ENCODE measurements at places on chromosomes 16 and 17. TPM values are rescaled to one million over a fixed set of nuclear protein-coding genes. Genes with fewer than 3 reads are reported as not detected.

GRCh38 chr17:299546-299945 is 53.1 kb downstream of the RPH3AL start:
- H3K36me3 ChIP-seq, result no peaks in the 10 kb centered on the region
- no peaks in the 10 kb centered on the region for H3K4me1 ChIP-seq
- no peak for DNase-seq
- no peak overlapping the region for H3K4me3 ChIP-seq
- no peak overlapping the region for H3K27ac ChIP-seq
- no peaks in the 10 kb centered on the region for H3K27me3 ChIP-seq

GRCh38 chr17:7843257-7843535 is 9.2 kb downstream of the KDM6B start:
- H3K27ac ChIP-seq, result peak overlapping the region; percentile 99
- peak overlapping the region; percentile 89 for H3K4me3 ChIP-seq
- peaks cover 31% of the 10 kb centered on the region for H3K36me3 ChIP-seq

DNA sequence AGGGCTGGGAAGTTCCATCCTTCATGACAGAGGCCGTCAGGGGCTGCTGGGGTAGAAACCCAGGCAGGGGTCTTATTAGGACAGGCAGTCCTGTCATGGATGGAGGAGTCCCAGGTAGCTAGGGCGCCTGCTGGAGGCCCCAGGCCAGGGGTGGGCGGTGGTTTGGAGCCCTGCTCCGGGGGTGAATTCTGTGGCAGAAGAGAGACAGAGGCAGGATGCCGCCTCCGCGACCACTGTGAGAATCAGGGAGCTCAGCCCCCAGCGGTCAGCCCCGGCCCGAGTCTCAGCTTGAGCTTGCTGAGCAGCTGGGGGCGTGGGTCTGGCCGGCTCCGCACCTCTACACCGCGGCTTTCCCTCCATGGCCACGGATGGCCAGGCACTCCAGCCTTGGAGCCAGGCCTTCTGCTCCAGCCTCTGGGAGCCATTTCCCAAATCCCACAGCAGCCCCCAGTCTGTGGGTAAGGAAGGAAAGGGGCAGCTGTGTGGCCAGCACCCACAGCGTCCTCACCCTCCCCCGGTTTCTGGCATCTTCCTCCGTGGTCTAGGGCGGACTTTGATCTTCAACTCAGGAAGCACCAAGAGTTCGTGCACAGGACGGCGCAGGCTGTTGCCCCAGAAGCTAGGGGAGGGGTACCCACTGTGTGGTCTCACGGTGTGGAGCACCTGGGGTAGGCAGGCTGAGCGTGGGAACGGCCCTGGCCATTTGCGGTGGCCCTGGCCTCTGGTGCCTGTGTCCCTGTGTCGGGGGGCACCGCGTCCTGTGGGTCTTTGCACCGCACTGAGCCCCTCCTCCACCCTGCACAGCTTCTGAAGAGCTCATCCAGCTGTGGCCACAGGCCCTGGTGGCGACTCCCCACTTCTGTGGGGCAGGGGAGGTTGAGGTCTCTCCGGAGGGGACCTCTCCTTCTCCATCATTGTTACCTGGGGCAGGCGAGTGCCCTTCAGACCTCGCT is 14.1 kb downstream of the CD7 start:
- no peak for DNase-seq
- H3K4me3 ChIP-seq, result no peak overlapping the region
- H3K4me1 ChIP-seq, result peaks cover 17% of the 10 kb centered on the region
- no peaks in the 10 kb centered on the region for H3K36me3 ChIP-seq
- no peaks in the 10 kb centered on the region for H3K27me3 ChIP-seq

GRCh38 chr16:71367241-71367976 is 8.9 kb downstream of the CALB2 start:
- H3K4me3 ChIP-seq, result no peak overlapping the region
- no peak for DNase-seq
- no peaks in the 10 kb centered on the region for H3K27me3 ChIP-seq
- no peaks in the 10 kb centered on the region for H3K4me1 ChIP-seq
- H3K27ac ChIP-seq, result no peak overlapping the region
- no peaks in the 10 kb centered on the region for H3K36me3 ChIP-seq

DNA sequence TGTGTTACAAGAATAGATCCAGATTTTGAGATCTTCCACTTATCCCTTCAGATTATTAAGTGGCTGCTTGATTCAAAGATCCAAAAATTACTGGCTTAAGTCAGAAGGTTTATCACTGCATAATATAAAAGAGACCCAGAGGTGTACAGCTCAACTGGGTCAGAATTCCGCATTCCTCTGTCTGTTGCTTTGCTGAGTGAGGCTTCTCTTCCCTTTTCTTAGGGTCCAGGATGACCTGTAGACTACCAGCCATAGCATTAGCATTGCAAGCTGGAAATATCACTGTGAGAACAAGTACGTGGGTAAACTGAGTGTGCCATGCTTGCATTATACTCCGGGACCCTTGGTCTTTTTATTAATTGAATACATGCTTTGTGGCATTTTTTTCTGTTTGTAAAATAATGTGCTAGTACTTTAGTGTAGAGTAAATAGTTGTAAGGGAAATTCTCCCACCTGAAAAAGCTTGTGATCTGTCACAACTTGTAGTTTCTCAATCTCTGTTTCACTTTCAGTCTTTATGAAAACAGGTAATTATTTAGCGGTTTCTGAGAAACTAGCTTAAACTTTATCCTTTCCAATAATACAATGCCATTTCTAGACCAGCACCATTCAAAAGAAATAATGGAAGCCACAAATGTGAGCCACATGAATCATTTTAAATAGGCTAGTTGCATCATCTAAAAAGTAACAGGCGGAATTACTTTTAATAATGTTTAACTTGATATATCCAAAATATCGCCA is 61.6 kb downstream of the TNRC6C start:
- peaks cover 4% of the 10 kb centered on the region for H3K4me1 ChIP-seq
- H3K27me3 ChIP-seq, result no peaks in the 10 kb centered on the region
- DNase-seq, result no peak
- H3K27ac ChIP-seq, result no peak overlapping the region
- H3K4me3 ChIP-seq, result no peak overlapping the region
- no peaks in the 10 kb centered on the region for H3K36me3 ChIP-seq

DNA sequence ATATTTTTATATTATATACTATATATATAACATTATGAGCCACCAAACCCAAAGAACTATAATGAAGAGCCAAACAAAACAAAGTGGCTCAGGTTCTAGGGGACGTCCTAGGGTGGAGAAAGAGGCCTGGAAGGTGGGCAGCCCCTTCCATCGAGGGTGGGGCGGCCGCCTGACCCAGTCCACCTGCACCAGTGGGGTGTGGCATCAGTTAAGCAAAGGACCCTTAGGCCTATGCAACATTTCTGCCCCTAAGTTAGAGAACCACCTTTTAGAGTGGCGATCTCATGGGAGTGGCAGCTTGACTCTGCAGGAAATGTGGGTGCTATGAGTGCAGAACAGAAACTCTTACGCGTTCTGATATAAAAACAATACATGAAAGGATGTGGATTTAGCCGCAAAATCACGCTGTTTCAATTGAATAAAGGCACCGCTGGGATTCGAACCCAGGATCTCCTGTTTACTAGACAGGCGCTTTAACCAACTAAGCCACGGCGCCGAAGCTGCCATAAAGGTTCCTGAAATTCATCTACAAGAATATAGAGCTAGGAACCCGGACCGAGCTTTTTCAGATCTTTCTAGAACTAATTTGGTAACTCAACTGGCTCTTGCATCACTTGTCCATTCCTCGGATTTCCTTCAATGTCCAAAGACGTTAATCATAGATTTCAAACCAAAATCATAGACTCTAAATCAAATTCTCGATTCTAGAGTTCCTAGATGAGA is 15.6 kb upstream of the AURKB start:
- no peak overlapping the region for H3K4me3 ChIP-seq
- H3K27me3 ChIP-seq, result no peaks in the 10 kb centered on the region
- H3K27ac ChIP-seq, result peak overlapping the region; percentile 64
- H3K4me1 ChIP-seq, result peaks cover 17% of the 10 kb centered on the region
- H3K36me3 ChIP-seq, result peaks cover 37% of the 10 kb centered on the region

GRCh38 chr16:31130899-31131298 is 4.6 kb downstream of the PRSS8 start:
- no peaks in the 10 kb centered on the region for H3K27me3 ChIP-seq
- H3K36me3 ChIP-seq, result peaks cover 43% of the 10 kb centered on the region
- peak overlapping the region; percentile 91 for H3K27ac ChIP-seq
- DNase-seq, result peak; percentile 94

Gene ZG16
- not detected for total RNA-seq

GRCh38 chr17:74641224-74641957 is 17.9 kb upstream of the CD300E start:
- peaks cover 4% of the 10 kb centered on the region for H3K4me1 ChIP-seq
- no peak for DNase-seq
- no peaks in the 10 kb centered on the region for H3K27me3 ChIP-seq
- H3K27ac ChIP-seq, result peak overlapping the region; percentile 39
- no peaks in the 10 kb centered on the region for H3K36me3 ChIP-seq

- no peak overlapping the region for H3K27ac ChIP-seq
- H3K36me3 ChIP-seq, result no peaks in the 10 kb centered on the region
- H3K4me3 ChIP-seq, result no peak overlapping the region
Measured at GRCh38 chr17:14525551-14526455, 224.9 kb downstream of the HS3ST3B1 start.

GRCh38 chr17:41539071-41539492 is 11.0 kb upstream of the KRT19 start:
- no peaks in the 10 kb centered on the region for H3K27me3 ChIP-seq
- no peak overlapping the region for H3K4me3 ChIP-seq
- no peak for DNase-seq
- H3K4me1 ChIP-seq, result no peaks in the 10 kb centered on the region

DNA sequence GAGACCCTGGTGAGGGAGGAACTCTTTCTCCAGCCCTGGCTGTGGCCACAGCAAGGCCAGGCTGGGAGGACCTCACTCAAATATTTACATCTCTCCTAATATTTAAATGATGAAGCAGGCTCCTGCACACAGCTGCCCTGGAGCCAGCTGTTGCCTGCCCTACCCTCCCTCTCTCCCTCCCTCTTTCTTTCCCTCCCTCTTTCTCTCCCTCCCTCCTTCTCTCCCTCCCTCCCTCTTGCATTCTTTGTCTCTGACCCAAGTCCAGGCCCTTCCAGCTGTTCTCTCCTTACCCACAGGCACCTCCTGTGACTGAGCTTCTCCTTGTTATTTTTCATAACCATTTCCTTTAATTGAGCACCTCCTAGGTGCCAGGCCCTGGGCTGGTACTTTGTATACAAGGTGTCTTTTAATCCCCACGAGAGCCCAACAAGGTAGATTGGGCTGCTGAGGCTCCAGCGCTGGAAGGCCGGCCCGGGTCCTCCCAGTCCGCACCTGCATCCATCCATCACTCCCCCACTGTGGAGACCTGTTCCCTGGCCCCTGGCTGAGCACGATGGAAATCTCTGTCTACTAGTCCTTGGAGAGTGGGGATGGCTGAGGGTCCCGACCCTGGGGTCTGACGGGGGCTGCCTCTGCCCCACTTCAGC is 242.3 kb downstream of the SEC14L1 start:
- no peak for DNase-seq
- peaks cover 95% of the 10 kb centered on the region for H3K4me1 ChIP-seq
- H3K36me3 ChIP-seq, result no peaks in the 10 kb centered on the region
- no peaks in the 10 kb centered on the region for H3K27me3 ChIP-seq

DNA sequence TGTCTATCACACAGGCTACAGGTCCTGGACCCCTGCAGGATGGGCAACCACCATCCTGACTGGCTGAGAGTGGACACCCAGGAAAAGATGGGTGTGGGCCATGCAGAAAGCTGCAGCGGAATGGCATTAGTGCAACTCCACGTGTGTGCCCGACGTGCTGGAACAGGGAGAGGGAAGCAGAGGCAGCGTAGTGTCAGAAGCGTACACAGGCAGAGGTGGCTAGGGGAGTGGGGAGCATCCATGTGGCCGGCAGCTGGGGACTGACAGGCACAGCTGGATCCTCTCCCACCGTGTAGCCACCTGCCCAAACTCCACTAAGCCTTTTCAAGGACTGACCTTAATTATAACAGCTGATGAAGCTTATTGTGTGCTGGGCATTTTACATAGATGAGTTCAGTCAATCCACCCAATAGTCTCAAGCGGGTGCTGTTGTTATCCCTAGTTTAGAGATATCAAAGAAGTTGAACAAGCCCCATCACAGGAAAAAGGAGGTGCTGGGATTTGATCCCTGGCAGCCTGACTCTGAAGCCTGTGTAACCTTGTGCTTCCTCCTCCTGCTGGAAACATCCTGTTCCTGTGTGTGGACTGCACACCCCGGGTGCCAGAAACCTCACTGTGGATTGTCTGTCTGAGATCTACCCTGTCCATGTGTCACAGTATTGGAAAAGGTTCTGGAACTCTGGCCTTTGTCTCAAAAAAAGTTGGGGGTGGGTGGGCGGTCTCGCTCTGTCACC is 114.0 kb downstream of the PRKCA start:
- no peak for DNase-seq
- no peak overlapping the region for H3K27ac ChIP-seq
- H3K27me3 ChIP-seq, result no peaks in the 10 kb centered on the region
- no peak overlapping the region for H3K4me3 ChIP-seq

DNA sequence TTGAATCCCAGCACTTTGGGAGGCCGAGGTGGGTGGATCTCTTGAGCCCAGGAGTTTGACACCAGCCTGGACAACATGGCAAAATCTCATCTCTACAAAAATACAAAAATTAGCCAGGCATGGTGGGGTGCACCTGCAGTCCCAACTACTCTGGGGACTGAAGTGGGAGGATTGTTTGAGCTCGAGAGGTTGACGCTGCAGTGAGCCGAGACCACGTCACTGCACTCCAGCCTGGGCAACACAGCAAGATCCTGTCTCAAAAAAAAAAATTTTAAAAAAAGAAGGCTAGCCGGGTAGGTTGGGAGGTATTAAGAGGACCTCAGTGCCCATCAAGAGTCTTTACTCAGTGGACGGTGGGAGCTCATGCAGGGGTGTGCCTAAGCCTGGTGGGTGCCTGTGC is 3.8 kb upstream of the NPTX1 start:
- peaks cover 65% of the 10 kb centered on the region for H3K27me3 ChIP-seq
- H3K36me3 ChIP-seq, result no peaks in the 10 kb centered on the region
- H3K27ac ChIP-seq, result no peak overlapping the region
- no peak for DNase-seq
- no peak overlapping the region for H3K4me3 ChIP-seq

DNA sequence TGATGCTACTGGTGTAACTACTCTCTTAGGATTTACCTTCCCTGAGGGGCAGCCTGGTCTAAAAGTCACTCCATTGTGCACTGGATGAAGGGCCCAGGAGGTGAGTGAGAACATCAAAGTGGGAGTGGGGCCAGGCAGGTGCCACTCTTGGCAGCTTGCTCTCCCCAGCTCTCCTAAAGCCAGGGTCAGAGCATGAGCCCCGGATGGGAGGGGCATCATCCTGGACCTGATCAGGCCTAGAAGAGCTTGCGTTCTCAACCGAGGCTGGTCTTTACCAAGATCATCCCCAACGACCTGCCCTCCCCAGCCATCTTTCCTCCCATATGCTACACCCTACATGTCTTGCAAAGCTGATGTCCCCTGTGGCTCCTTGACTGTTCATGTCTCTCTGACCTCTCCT is 87.1 kb downstream of the AIPL1 start:
- no peak for DNase-seq
- H3K27me3 ChIP-seq, result no peaks in the 10 kb centered on the region
- no peaks in the 10 kb centered on the region for H3K36me3 ChIP-seq
- no peaks in the 10 kb centered on the region for H3K4me1 ChIP-seq

All from upper lobe of left lung (tissue), 6 donors.